ENCODE measurements at places on chromosomes 5 and 9.
A peak's percentile ranks its signal among the peaks of the same experiment; 100 is the strongest.

- DNase-seq, result no peak
These were observed 5.6 kb upstream of the IER5L start for GRCh38 chr9:129183495-129184218.

GRCh38 chr5:80150731-80151130 is 105.1 kb downstream of the SERINC5 start:
- no peak for DNase-seq

- DNase-seq, result no peak
These were observed 46.4 kb upstream of the ZNF462 start for GRCh38 chr9:106816524-106816923.

DNA sequence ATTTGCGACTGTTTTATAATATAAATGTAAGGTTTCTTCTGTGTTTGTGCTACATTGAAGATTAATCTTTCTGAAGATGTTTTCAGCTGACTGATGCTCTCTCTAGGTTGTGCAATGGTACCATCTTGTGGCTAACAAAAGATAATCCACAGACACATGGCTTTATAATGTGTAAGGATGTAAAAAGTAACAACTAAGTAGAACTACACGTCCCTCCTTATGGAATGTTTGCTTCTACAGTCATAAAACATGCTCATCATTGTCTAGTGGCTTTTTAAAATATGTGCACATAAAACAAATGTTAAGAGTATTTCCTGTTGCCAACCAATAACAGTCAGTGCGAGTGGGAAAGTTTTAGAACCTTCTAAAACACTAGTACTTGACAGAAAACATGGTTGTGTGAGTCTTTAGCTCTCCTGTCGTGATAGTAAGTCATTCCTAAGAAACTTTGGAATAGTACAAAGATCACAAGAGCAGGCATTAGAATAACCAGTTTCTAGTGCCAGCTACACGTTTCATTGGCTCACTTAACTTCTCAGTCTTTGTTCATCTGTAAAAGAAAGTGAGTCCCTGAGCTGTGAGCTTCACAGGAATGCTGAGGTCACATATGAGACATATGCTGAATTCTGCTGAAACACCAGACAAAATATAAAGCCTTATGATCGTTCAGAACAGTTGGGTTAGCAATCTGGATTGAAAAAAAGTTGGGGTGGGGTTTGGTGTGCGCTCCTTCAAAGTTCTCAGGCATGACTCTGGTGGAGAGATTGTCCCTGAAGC is 75.7 kb upstream of the GLIS3 start:
- DNase-seq, result no peak

DNA sequence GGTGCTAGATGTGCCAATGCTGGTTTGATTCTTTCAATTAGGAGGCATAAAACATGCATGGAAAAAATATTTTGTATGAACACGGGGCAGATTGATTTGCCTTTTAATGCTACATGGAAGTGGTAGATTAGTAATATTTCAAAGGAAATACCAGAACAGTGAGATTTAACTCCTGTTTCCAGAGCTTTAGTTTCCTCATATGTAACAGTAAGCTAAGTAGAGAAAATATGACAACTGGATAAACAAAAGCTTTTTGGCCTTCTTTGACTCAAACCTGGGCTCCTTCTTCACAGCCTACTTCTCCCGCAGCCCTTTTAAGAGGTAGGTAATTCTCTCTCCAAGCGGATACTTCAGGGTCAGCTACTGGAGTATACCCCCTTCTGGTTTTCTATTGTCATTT is 254.2 kb upstream of the TRPC7 start:
- DNase-seq, result no peak

DNA sequence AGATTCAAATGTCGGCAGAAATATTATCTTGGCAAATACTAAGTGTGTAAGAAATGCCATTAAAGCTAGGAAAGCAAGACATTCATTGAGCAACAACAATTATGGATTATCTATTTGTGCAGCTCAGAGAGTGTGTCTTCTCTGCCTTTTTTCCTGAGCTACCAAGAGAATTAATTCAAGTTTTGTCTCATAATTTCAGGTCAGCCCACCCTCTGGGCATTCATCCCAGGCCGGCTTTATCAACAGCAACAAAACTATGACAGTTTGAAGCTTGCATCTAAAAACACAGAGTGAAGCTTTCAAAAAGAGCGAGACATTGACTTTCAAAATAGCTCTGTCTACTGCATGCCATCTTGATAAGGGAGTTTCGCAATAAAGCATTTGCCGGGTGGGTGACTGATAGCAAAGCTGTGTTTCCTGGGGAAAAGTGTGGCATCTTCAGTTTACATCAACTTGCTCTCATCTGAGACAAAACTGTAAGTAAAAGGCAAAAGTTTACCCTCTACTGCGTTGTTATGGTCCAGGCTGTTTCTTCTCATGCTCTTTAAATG is 182.4 kb downstream of the IRX1 start:
- DNase-seq, result no peak

DNA sequence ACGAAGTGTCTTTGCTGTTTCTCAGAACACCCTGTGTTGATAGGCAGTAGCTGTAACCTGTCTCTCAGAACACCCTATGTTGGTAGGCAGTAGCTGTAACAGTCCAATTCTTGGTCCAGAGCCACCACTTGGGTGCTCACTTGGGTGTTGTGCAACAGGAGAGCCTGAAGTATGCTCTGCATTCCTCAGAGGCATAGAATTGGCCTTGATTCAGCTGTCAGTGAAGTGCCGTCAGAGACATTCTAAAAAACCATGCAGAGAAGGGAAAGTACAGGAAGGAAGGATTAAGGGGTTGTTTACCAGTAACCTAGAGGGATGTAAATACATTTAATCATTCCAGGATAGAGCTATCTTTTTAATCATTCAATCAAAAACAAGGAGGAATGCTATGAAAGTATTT is 231.2 kb downstream of the ARRDC3 start:
- DNase-seq, result no peak

DNA sequence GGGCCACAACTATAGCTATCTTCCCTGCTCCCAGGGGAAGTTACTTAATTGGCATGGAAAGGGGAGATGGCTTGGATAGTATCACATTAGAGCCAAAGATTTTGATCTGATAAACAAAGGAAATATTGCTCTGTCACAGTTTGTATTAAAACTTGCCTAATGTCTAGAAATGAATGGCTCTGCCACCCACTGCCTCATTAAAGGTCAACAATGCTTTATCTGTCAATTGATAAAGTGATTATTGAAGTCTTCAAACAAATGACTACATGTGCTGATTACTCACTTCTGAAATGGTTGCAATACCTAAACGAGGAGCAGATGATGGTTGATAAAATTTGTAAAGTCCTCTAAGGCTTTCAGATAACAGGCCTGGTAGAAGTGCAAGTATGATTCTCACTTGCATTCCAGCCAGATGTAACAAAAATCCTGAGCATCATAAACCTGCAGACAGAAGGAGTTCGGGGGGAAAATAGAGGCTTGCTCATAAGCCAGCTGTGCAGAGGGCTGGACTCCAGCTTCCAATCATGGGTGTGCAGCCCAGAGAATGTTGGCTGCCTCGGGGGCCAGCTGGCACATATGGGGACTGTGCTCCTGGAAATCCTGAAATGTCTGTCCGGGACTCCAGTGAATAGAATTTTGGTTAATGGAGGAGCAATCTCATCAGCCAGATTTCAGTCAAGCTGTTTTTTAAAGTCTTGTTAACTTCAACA is 200.5 kb upstream of the SLC27A6 start:
- DNase-seq, result peak; percentile 89
